NCI-H1092 (cell line): ENCODE measurements at places on chromosomes 5 and 9.

DNA sequence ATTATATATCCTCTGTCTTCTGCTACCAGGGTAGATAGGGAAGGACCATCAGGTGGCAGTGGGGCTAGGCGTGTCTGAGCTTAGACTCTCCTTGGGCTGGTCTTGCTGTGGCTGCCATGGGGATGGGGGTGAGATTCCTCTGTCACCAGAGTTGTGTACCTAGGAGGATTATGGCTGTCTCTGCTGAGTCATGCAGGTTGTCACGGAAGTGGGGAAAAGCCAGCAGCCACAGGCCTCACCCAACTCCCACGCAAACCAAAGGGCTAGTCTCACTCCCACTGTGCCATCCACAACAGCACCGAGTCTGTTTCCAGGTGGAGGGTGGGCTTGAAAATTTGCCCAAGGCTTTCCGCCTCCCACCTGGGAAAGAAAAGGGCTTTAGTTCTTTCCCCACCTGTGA lies 476.1 kb downstream of the CYLC2 start:
- DNase-seq = no peak

DNA sequence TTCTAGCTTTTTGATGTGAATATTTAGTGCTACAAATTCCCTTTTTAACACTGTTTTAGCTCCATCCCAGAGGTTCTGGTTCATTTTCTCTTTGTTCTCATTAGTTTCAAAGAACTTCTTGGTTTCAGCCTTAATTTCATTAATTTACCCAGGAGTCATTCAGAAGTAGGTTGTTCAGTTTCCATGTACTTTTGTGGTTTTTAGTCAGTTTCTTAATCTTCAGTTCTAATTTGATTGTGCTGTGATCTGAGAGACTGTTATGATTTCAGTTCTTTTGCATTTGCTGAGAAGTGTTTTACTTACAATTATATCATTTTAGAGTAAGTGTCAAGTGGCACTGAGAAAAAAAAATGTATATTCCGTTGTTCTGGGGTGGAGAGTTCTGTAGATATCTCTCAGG lies 240.1 kb upstream of the RASA1 start:
- no peak for DNase-seq

DNA sequence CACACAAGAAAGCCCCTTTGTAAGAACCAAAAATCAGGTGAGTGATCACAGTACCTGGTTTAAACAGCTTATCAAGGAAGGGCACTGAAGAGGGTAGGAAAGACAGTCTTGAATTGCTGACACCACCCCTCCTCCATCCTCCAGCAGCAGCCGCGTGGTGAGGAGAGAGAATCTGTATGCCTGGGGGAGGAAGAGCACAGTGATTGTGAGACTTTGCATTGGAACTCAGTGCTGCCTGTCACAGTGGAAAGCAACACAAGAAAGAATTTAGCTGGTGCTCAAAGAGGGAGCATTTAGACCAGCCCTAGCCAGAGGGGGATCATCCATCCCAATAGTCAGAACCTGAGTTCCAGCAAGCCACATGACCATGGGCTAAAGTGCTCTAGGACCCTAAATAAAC lies 11.6 kb upstream of the STX17 start:
- DNase-seq = no peak

GRCh38 chr9:132743931-132744479 lies 73.7 kb downstream of the GTF3C4 start:
- DNase-seq = no peak

DNA sequence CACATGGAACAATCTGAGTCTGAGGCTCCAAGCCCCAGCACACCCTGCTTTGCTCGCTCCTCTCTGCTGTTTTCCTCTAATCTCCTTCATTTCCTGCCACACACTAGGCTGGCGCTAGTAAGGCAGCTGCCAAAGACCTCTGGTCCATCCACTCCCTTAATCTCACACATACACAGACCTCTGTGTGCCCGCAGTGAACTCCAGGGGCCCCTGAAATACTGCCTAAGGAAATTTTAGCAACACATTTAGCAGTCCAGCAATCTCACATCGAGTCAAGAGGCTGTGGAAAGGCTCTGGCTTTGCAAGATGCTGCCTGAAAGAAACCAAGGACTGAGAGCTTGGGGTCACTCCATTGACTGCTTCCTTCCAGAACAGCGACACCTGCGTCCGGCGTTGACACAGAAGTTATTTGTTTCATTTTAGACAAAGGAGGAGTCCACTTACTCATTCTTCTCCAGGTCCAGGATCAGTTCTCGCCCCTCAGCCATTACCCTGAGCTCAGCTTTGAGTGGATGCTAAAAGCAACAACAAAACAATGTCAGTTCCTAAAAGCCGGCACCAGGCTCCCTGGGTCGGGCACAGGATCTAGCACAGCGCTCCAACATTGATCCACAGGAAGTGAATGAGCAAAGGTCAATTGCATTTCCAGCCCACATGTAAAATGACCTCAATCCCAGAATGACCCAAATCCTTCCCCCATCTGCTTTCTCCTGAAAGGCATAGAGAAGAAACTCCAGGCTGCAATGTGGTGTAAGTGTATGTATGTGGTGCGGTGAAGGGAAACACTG lies 11.5 kb downstream of the ADAM19 start:
- no peak for DNase-seq
